ENCODE measurements at places on chromosomes 5 and 9.

- DNase-seq = no peak
Measured at GRCh38 chr5:134769206-134769605, 10.6 kb downstream of the DDX46 start.

DNA sequence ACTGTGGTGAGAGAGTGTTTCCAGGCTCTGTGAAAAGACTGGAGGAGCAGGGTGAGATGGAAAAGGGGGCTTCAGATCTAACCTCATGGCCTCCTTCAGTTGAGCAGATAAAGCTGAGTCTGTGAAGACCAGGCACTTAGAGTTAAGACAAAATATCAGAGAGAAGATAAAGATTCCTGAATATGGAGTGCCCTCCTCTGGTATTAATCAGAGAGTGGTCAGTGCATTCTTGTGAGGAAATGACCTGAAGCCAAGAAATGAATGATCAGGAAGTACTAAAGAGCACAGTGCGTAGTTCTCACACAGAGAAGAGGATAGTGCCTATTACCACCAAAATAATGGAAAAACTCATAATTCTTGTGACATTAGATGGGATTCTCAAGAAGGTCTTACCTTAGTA is 1417.0 kb upstream of the ACO1 start:
- no peak for DNase-seq

DNA sequence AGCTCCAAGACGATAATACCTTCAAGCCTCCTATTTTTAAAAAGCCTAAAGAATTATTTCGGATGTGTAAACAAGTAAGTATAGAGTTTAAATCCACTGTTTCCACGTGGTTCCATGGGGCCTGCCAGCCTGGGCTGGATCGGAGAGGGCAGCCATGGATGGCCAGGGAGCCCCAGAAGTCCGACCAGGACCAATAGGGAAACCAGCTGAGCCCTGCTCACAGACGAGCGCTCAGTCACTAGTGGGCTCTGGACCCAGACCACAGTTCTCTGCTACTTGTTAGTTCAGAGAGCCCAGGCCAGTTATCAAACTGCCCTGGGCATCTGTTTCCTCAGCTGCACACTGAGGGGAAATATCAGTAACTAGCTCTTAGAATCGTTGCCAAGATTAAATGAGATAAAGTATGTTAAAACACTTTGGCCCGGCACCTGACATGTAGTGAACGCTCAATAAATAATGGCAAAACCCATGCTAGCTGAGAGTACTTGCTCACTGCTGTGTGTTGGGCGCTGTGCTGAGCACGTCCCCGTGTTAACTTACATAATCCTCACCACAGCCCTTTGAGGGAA is 124.8 kb downstream of the RGS3 start:
- no peak for DNase-seq

- DNase-seq = no peak
Measured at GRCh38 chr5:78819166-78819565, 165.9 kb downstream of the ARSB start.

DNA sequence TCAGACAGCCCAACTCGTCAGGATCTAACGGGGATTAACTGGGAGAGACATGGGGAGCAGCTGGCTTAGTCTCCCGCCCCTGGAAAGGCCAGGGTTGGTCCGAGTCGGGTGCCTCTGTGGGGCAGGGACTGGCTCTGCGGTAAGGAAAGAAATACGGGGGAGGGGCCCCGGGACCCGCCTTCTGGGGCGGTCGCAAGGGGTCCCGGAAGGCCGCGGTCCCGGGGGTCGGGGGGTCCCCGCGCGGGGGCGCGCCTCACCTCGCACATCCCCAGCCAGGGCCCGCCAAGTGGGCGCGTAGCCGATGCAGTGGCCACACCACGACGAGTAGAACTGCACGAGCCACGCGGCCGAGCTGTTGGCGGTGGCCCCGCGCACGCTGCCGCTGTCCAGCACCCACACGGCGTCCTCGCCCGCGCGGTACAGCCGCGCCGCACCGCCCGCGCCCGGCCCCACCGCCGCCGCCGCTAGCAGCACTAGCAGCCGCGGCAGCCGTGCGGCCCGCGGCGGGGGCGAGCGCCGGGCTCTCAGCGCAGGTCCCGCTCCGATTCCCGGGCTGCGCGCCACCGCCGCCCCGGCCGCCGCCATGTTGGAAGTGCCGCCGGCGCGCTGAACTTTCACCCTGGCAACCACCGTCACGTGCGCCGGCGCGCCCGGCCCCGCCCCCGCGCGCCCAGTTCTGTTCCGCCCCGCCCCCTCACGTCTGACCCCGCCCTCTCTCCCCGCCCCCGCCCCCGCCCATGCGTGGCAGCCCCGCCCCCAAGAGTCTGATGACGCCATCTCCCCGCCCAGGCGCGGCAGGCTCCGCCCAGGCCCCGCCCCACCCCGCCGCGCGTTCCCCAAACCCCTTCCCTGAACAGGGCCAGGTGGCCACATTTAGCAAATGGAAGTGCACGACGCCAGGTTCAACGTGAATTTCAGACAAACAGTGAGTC is at the start of gene QSOX2:
Gene QSOX2, minus strand, starts transcription at position 594 of the 932 bp plus-strand sequence. Its CDS starts 9 bp downstream, at position 585.
- peak; percentile 72 for DNase-seq

DNA sequence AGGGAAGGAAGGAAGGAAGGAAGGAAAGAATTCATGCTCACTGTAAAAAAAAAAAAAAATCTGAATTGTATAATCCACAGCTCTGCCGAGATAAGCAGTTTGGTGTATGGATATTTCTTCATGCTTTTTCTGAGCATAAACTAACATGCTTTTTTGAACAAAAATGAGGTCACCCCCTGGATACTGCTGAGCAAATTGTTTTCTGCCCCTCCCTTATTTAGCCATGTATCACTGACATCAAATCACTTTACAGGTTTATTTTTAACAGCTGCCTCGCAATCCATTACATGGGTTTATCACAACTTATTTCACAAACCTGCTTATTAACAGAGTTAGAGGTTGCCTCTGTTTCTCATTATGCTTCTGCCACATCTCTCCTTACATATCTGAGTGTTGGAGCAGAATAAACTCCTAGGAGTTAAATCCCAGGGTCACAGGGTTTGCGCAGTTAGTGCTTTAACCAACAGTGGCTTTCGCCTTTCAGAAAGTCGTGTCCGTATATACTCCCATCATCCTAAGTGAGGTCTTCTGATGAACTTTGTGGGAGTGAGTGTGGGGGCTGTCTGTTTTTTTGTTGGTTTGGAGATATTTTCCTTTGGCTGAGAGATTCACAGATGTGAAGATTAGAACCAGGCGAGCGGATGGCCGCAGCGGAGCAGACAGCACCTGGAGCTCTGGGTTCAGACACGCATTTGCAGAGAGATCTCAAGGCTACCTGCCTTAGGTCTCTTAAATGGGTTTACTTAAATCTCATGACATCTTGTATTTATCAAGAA is 57.7 kb downstream of the AK8 start:
- DNase-seq = no peak

DNA sequence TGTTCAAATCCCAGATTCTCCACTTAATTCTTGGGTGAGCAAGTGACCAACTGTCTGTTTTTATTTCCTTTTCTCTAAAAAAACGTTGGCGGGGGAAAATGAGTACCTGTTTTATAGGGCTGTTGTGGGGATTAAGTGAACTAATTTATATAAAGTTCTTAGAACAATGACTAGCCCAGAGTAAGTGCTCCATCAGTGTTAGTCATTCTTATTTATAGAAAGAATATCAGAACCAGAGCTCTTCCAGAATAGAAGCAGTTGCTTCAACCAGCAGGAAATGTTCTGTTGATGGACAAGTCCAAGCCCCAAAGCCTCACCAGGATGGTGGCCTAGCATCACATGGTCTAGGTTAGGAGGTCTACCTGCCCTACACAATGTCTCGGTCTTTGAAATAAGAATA is 379.2 kb downstream of the ACTL7B start:
- DNase-seq = no peak

DNA sequence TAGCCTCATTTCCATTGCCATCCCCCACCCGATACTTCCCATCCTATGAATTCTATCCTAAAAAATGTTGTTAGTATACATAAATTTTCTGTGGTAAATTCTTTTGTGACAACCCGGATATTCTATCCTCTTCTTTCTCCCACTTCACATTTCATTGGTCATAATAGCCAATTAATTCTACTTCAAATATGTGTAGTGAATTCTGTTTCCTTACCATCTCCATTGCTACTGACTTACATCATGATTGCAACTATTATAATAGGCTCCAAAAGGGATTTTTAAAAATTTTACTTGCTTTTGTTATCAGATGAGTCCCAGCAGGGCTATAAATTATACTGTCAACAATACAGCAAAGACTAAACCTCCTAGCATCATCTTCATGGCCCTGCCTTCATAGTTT is 1326.8 kb downstream of the PTPRD start:
- no peak for DNase-seq

GRCh38 chr9:105887679-105888078 is 193.3 kb downstream of the TMEM38B start:
- DNase-seq = no peak

GRCh38 chr5:10655161-10655971 is 91.5 kb downstream of the ANKRD33B start:
- no peak for DNase-seq

- DNase-seq = no peak
Measured at GRCh38 chr5:57066924-57067596, 106.8 kb upstream of the GPBP1 start.

GRCh38 chr9:109751253-109751652 is 28.7 kb upstream of the PALM2AKAP2 start:
- DNase-seq = no peak

DNA sequence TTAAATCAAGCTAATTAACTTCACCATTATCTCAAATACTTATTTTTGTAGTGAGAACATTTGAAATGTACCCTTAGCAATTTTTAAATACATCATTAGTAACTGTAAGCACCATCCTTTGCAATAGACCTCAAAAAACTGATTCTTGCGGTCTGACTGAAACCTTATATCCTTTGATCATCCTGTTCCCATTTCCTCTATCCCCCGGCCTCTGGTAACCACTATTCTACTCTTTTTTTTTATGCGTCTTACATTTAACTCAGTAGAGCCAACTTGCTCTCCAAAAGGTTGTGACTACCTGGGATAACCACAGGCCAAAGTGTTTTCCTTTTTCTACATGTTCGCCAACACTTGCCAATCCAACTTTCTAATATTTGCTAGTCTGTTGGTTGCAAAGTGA is 106.1 kb downstream of the IRX1 start:
- no peak for DNase-seq

GRCh38 chr9:116494815-116495634 is 192.1 kb upstream of the TRIM32 start:
- no peak for DNase-seq

DNA sequence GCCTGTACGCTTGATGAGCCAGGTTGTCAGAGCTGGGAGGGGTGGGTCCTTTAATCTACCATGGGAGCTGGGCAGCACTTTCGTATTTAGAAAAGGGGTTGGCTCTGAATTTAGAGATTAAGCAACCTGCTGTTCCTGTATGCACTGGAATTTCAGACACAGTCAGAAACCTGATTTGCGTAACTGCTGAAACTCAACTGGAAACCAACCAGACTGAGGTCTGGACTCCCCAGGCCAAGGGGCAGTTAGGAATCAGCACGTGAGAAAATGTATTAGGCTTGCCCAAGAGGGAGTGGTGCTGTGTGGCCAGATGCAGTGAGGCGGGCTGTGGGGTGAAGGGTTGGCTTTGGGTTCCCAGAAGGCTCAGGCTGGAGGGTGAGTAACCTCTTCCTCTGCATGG is 235.0 kb downstream of the GOLPH3 start:
- no peak for DNase-seq

DNA sequence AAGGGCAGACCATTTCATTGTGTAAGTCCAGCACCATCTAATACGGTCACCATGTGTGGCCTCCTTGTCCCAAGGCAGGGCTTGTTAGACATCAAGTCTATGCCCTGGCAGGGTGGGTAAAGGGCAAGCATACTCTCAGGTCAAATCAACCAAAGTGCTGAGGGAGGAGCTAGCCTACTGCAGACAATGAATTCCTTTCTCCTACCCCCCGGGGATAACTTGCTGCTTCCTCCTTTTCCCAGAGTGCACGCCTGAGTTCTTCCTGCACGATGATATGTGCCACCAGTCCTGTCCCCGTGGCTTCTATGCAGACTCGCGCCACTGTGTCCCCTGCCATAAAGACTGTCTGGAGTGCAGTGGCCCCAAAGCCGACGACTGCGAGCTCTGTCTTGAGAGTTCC is 71.4 kb downstream of the RFK start:
- DNase-seq = no peak

GRCh38 chr5:93130624-93131490 is 450.2 kb downstream of the NR2F1-AS1 start:
- no peak for DNase-seq

GRCh38 chr5:112165399-112165798 is 253.7 kb downstream of the EPB41L4A start:
- no peak for DNase-seq

DNA sequence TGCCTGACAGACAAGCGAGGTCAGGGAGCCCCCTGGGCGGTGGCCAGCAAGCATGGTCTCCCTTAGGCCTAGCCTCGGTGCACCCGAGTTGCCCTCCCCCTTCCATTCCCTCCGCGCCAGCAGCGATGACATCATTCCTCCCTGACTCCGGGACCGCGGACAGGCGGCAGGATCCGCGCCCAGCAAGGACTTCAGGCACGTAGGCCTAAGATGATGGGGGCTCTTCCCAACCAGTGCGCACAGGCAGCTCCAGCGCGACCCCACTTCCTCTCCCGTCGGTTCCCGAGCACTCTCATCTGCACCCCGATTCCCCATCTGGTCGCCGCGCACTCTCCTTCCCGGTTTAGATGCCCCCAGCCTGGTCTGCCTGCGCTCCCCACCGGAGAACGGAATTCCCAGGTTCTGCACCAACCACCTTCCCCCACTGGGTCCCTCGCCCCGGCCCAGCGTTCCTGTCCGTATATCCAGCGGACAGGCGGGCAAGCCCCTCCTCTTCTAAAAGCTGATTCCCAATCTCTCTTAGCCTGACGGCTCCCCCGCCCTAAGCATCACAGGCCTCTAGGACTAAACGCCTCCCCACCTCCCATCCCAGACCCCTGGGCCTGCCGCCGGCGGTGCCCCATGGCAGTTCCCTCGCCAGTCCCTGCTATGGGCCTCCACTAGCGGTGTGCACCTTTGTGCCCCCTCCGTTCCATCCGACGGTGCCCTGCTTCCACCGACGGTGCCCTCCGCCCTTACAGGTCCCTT is 931 bp downstream of the FAM219A start:
- peak; percentile 45 for DNase-seq

DNA sequence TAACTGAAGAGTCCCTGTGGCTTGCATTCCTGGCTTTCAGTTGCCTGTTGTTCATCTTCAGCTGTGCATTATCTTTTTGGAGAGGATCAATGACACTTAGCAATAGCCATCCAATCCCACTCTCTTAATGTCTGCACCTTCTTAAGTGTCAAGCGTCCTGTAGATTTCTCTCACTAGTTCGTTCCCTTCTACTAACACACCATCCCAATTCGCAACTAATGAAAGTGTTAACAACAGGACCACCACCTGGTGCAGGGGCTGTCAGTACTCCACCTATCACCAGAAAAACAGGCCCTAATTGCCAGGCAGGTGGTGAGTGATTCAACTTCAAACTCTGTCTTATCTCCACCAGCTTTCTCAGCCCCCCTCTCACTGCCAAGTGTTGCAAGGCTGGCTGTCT is 169.4 kb upstream of the EFNA5 start:
- no peak for DNase-seq
